ENCODE measurements at places on chromosomes 1 and 21.

- no peak for DNase-seq
Observed at GRCh38 chr21:41808094-41808493, 41.2 kb upstream of the RIPK4 start.

DNA sequence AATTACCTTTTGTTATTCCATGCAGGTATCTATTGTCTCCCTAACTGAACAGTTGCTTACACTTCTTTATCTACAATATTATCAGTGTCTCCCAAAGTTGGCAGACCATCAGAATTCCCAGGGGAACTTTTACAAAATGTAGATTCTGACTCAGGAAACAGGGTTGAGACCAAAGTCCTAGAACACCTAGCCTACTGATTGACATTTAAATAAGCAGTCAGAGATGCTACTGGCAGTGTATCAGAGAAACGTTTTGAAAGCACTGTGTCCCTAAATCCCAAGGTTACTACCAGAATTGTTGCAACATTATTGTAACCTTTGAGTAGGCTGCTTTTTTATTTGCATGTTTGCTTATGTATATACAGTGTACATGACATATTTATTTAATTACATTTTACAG lies 1.8 kb upstream of the F5 start:
- DNase-seq = no peak

- DNase-seq = no peak
Observed at GRCh38 chr1:150121236-150121862, 28.4 kb upstream of the PLEKHO1 start.

DNA sequence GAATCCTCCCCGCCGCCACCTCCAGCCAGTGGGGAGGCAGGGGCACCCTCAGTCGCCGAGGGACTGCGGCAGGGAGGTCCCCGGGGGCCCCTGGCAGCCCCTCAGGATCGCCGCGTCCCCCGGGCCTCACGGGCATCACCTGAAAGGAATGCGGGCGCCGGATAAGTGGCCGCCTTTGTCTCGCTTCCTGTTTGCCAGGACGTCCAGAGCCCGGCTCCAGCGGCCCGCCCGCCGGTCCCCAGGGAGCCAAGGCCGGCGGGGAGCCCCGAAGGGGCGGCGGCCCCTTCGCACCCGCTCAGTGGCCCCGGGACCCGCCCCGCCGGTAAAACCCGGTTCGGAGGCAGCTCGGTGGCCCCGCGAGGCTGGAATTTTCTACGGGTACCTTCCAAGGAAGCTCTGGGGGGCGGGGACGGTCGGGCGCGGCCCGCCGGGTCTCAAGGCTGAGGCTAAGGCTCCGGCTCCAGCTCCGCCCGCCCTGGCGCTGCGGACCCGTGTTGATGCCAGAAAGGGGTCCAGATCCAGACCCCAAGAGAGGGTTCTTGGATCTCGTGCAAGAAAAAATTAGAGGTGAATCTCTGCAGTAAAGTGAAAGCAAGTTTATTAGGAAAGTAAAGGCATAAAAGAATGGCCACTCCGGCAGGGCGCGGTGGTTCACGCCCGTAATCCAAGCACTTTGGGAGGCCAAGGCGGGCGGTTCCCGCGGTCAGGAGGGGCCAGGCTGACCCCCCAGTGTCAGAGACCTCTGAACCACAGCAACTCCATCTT lies 12.6 kb downstream of the TINAGL1 start:
- DNase-seq = no peak

DNA sequence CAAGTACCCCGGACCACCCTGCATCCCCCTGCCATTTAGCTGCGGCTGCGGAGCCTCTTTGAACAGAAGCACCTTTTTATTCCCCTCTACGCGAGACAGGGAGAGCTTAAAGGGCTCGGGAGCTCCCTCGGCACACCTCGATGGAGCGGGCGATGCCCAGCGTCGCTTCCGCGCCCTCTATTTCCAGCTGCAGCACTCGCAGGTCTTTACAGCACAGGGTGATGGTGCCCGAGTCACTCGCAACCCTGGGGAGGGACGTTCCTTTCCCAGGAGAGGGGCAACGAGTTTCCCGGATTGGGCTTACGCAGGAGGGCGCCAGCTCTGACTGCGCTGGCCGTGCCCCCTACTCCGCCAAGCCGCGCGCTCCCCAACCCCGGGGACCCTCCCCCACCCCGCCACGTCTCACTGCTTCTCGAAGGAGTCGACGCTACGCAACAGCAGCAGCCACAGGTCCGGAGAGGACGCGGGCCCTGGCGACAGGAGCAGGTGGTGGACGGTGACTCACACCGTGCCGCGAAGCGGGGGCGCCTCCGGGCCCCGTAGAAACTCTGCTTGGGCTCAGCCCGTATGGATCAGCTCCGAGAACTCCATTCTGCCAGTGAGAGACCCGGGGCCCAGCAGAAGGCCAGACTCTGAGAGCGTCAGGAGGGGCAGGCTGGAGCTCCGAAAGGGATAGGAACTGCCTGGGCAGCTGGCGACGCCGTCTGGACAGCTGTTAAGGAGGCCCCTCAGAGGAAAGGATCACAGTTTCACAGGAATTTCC lies 5.8 kb upstream of the FAM167B start:
- DNase-seq = no peak

DNA sequence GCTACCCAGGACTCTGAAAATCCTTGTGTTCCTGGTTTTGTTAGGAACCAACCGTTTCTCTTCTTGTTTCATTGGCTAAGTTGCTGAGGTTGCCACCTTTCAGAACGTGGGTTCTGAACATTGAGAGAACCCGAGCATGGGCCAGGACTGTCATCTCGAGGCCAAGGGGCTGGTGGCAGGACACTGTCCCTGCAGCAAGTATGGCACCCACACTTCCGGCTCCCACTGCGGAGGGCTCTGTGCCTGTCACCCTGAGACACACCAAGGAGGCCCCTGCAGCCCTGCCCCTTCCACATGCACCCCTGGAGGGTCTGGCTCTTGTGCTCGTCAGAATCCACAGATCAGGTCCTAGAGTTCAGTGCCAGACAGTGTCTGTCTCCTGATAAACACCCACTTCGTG lies 39.1 kb upstream of the LRRC3 start:
- DNase-seq = no peak

- DNase-seq = no peak
Observed at GRCh38 chr1:119814288-119814687, 3.0 kb upstream of the REG4 start.

DNA sequence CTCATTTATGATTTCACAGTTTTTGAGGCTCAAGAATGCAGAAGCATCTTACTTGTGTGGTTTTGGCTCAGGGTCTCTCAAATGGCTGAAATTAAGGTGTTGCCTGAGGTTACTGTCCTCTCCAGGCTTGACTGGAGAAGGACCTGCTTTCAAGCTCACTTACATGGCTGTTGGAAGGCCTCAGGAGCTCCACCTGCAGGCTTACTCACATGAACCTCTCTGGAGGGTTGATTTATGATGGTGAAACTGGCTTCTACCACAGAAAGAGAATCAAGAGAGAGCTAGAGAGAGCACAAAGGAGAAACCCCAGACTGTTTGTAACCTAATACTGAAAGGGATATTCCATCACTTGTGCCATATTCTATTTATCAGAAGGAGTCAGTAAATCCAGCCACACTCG lies 6.2 kb upstream of the KCNK2 start:
- no peak for DNase-seq

DNA sequence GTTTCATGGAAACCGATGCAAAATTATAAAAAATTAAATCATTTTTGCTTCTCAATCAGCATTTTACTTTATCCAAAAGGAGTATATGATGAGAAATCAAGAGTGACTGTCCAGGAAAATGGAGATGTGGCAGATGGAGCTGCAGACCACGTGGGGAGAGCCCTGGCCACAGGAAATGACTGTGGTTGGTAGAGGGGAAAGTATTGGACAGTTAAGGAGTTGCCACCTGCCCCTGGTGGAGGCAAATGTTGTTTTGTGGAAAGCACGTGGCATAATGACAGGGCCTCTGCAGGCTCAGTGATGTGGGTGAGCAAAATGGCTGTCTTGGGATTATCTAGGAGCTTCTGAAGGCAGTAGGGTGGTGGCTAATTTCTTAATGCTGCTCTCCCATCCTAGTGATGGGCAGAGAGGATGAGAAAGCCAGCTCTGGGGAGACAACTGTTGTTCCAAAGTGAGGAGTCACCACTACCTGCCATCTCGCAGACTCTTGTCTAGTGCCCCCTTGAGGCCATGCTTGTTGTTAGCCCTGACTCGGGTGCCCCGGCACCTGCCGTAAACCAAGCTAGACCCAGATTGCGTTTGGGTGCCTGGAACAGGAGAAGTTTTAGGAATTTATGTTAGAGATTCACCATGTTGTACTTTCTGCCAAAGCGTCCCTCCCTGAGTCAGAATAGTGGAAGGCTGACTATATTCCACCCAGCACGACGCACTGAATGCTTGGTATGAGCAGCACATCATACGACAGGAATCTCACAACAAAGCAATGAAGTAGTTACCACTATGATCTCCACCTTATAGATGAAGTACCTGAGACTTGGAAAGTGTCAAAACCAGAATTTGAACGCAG lies 144.0 kb downstream of the ROR1 start:
- no peak for DNase-seq

- DNase-seq = no peak
Observed at GRCh38 chr1:216221260-216221700, 202.0 kb downstream of the USH2A start.

GRCh38 chr21:45366931-45367401 lies 38.0 kb upstream of the COL18A1 start:
- no peak for DNase-seq

- DNase-seq = no peak
Observed at GRCh38 chr1:75611014-75611413, at the start of gene SLC44A5. Gene SLC44A5, minus strand, starts transcription at chr1:75611114. Its CDS starts 69,667 bp downstream, at chr1:75541447.

- DNase-seq = no peak
Observed at GRCh38 chr1:74933500-74933899, 200.5 kb downstream of the TYW3 start.

DNA sequence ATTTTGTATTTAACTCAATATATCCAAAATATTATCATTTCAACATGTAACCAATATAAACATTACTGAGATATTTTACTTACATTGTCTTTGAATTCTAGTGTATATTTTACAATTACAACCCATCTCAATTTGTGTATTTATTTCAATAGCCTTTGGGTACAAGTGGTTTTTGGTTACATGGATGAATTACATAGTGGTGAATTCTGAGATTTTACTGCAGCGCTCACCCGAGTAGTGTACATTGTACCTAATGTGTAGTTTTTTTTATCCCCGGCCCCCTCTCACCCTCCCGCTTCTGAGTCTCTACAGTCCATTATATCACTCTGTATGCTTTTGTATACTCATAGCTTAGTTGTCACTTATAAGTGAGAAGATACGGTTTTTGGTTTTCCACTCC lies 117.0 kb upstream of the GALNT2 start:
- no peak for DNase-seq

DNA sequence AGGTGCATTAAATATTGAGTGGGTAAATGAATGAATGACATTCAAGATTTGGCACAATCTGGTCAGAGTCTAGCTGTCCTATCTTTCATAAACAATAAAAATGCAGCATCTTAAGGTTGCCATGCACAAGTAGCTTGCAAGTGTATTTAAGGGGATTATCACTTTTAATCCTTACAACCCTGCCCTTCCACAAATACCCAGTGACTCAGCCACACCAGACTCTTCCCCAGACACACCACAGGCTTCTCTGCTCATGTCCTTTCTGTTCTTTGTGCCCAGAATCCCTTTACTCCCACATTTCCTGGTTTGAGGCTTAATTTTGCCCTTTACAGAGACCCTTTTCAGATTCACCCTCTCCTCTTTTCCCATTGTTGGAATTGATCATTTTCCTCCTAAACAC lies 59.8 kb downstream of the KIRREL1 start:
- no peak for DNase-seq

DNA sequence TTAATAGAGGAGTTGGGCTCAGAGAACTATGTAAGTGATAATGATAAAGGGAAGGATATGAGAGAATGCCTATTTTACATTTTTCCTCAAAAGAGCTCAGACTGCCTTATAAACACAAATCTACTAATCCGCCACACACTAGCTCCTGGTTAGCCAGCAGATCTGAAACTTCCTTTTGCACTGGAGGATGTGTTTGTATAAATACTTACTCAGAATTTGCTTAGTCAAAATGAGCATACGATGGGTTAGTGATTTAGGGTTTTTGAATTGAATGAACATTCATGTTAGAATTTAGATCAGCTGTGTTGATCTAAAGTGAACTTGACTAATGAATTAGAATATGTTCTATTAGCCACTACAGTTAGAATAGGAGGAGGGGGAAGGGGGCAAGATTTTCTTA lies 9.1 kb upstream of the IER5 start:
- DNase-seq = no peak

GRCh38 chr1:19206947-19207346 lies 3.1 kb downstream of the UBR4 start:
- DNase-seq = no peak

DNA sequence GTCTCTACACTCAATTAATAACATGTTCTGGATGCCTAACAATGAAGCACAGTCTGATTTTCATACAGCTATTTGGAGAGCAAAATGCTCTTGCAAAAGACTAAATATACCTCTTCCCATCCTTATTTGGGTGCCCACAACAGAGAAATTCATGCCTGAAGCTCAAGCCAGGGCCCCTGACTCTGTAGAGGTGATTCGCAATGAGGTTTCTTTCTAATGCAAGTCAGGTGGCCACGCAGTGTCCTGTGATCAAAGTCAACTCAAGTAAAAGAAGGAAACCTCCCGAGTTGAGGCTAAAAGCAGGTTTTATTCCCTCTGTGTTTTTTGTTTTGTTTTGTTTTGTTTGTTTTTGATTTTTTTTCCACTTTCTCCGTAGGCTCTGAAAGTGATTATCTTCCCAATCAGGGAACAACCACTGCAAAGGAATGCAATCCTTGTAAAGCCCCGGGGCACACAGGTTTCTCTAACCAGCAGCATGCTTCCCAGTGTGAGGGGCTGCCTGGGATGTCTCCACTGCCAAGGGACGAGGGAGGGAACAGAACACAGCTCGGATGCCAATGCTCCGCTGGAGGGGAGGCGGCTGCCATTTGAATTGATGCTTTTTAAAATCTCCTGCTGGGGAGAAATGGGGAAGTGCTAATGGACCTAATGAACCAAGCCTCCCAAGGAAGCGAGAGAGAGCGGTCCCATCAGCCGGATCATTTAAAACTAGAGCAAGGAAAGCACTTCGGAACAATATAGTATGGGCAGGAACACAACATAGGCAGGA lies 73.8 kb upstream of the SSX2IP start:
- no peak for DNase-seq

DNA sequence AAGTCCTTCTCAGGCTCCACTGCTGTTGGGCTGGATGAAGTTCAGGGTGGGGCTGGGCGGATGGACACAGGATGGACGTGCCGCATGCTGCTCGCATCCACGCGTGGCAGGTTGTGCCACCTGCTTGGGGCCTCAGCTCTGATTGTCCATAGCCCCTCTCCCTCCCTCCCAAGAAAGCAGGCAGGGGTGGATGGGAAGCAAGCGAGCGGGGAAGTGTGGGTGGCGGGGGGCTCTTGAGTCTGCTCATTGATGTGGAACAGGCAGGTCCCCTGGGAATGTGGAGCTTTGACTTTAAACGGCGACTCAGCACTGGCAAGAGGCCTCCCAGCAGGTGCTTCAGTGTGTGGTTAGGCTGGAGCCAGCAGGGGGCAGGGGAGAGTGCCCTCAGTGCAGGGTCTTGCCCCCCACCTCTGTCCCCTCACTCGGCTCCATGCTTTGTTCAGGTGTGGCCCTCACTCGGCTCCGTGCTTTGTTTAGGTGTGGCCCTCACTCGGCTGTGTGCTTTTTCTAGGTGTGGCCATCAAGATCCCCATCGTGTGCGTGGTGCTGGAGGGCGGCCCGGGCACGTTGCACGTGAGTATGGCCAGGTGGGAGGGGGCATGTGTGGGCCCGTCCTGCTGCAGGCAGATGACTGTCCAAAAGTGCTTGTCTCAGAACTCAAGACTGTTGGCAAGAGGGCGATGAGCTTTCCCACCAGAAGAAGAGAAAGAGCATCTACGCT lies 23.9 kb downstream of the TRPM2 start:
- DNase-seq = no peak
